ENCODE measurements at places on chromosomes 4 and X.

- no peak for DNase-seq
These were observed 73.6 kb downstream of the EGF start for GRCh38 chr4:109985993-109986974.

DNA sequence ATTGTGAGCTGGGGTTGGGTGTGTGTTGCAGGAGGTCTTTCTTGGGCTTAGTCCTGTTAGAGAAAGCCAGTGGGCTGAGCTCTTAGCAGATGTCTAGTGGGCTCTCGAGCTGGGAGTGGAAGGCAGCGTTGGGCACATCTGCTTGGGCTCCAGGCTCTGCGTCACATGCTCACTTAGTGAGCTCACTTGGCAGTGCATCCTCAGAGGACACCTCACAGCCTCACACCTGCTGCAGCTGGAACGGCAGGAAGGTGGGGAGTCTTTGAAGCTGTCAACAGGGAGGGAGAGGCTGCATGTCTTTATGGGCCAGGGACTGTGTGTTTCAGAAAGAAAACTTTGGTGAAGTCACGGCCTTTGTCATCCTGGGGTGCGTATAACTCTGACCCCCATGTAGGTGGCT is 82.2 kb downstream of the PSAPL1 start:
- DNase-seq: no peak

DNA sequence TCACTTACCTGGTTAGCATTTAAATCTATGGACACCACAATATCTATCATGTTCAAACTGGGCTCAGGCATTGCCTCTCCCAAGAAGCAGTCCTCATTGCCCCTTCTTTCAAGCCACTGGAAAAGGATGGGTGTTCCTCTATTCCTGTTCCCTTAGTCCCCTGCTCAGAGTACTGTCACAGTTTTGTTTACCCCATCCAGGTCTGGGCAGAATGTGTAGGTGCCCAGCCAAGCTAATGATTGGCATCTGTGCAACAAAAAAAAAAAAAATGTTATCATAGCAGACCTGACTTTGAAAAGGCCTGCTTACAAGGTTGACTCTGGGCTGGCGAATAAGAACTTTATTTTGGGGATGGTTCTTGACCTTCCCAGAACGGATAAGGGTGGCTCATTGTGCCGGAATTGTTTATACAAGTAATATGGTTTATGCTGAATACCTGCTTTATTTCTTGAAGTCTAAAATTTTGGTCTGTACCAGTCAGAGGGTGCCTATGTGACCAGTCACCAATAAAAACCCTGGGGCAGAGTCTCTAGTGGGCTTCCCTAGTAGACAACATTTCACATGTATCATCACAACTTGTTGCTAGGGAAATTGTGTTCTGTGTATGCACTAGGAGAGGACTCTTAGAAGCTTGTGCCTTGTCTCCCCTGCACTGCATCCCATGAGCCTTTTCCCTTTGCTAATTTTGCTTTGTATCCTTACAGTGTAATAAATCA is 47.9 kb downstream of the JADE3 start:
- DNase-seq: no peak

DNA sequence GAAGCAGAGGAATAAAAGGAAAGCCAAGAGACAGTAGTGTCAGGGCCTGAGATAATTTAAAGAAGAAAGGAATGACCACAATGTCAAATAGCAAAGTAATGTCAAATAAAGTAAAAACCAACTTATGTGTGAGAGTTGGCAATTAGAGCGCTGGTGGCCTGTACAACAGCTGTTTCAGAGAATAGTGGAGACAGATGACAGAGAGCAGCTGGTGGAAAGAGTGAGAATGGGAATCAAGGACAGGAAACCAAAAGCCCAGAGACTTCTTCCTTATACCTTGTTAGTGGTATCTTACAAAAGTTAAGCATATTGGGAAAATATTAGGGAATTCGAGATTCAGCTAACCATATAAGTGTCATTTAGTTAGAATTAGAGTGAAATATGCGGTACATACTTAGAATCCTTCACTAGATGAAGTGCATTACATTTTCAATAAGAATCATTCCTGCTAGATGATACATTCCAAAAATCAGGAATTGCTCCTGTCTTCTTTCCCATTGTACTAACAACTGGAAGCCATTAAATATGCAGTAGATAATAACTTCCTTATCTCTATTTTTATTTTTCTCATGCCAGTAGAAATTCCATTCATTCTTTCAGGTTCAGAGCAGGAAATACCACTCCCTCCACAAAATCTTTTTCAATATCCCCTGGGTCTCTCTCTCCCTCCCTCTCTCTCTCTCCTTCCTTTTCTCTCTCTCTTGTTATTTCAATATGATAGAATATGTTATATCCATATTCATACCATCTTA is 525.4 kb downstream of the CENPC start:
- DNase-seq: no peak

- no peak for DNase-seq
These were observed 158.0 kb upstream of the CTSO start for GRCh38 chr4:156111686-156112085.

DNA sequence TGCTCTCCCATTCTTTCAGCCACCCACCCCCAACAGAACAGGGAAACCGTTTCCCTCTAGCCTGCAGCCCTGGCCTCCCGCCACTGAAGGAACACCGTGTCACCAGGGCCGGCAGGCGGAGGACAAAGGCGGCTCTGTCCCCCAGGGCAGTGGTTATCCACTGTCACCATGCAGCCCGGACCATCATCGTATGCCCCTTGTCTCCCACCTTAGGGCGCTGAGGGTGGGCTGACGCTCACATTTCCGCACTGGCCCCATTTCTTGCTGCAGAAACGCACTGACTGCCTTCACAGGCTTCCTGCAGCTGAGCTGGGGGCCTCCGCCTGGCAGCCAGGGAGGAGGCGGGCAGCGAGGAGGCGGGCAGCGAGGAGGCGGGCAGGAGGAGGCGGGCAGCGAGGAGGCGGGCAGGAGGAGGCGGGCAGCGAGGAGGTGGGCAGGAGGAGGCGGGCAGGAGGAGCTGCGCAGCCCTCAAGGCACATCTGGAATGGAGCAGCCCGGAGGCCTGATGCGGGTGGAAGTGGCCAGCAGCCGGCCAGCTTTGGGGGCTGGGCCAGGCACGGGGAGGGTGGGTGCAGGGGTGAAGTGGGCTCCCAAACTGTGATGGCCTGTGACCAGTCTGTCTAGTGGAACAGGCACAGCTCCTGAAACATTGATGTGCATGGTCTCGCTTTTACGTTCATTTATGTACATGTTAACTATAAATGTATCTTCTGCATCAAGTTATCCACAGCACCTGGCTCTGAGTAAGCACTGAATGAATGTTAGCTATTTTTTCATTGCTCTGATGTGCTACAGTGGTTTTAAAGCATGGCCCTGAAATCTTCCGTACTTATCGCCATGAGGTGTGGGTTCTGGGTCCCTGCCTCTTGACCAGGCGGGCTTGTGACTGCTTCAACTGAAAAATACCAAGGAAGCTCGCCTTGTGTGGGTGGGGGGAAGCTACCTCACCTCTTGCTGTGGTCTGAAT is 20.6 kb upstream of the KIAA0232 start:
- no peak for DNase-seq

DNA sequence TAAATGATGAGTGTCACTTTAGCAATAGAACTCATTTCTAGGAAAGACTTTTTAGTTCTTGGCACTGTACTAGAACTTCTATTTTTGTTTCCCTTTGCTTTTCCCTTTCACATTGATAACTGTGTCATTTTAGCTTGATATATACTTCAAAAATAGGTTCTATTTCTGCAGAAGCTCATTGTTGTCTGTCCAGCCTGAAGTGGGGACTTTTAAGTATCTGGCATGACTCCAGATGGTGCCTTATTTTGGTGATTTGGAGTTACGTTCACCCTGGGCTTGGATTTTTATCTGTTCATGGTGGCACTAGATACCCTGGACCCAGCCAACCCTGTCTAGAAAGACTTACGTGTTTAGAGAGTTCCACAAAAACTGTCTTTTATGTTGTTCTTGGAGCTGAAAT is 3.4 kb downstream of the ABHD18 start:
- DNase-seq: no peak

DNA sequence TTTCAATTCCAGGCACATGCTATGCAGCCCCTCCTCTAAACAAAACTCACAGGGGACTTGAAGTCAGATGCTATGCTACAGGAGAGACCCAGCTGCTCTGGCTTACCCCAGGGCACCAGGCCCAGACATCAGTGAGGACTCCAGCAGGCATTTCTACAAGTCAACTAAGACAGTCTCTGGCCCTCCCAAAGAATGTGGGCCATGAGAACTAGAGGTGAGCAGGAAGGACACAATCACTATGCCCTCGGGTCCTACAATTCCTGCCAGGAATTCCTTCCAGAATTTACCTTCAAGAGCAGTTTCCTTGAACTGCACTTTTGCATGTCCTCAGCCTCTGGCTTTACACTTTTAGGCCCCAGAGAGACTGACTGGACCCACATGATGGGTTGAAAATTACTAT is 17.4 kb downstream of the TMEM192 start:
- no peak for DNase-seq

DNA sequence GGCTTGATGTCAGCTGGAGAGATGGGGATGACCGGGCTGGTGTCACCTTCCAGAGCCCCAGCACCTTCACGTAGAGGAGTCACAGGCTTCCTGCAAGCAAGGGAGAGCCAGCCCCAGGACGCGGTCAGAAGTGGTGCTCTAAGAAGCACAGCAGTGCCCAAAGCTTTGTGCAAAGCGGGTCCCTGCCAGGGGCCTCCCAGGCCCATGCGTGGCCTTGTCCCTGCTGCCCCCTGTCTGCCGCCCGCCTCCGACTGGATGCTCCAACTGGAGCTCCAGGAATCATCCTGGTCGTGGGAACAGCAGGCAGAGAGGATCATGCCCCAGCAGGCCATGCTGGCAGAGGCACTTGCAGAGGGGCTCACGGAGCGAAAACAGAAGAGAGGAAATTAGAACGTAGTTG is 40.1 kb upstream of the LRPAP1 start:
- DNase-seq: no peak
